ENCODE measurements at places on chromosomes 7 and 10.

- DNase-seq = no peak
Observed at GRCh38 chr10:7007600-7008190, 403.1 kb downstream of the SFMBT2 start.

DNA sequence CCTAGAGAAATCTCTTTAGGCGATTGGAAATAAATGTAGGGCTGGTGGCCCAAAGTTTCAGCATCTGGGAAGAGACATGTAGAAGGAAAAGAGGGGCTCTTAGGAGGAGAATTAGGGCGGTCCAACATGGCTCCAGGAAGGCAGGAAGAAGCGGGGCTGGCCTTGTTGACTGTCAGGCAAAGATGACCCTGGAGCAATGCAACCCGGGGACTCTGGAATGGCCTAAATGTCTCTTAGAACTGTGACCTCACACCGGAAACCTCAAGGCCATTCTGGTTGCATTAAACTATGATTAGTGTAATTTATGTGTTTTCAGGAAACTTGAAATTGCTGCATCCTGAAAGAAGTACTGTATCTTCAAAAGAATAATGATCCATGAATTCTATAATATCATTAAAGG lies 66.8 kb downstream of the NRP1 start:
- DNase-seq = no peak

DNA sequence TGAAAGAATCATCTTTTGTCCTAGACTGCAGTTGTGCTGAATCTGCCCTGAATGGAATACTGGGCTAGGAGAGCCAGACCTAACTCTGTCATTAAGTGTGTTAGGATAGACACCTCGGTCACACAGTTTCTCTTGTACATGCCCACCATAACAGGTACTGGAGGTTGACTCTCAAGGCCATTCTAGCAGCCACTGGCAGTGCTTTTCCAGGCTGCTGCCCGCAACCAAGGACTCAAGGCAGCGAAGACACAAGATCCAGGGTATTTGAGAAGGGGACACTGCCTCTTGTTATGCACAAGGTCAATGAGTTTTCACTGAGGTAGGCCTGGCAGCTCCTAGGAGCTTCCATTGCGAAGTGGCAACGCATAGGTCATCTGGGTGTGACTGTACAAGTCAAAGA lies 70.6 kb upstream of the ZNF746 start:
- no peak for DNase-seq

- no peak for DNase-seq
Observed at GRCh38 chr7:142534726-142535122, 214.5 kb upstream of the PRSS1 start.

DNA sequence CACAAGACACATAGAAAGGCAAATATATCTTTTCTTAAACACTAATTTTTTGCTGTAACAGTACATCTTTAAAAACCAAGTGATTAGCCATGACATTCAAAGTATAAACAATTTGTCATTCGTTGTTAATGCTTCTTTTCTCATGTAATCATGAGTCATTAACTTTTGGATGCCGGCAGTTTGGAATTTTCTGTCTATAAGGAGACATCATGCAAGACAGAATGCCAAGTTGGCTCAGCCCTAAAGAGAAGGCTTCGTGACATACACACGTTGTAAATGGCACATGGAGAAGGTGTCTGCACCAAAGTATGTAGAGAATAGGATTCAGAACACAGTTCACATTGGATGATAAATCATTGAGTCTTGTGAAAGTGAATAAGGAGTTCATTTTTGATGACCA lies 35.9 kb downstream of the CCDC3 start:
- no peak for DNase-seq

DNA sequence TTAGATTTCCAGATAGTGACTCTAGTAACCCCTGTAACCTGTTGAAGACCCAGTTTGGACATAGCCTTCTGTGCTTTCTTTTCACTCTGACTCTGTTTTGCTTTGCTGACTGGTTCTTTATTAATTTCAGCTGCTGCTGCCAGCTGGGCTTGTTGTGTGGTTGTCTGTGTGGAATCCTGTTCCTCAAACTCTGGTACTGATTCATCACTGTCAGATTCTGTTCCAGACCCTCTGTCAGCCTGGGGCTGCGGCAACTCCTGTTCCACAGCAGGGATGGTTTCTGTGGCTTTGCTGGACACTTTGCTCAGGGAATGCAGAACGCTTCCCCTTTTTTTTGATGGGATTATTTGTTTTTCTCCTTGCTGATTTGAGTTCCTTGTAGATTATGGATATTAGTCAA lies 104.9 kb downstream of the SEC23IP start:
- no peak for DNase-seq

- DNase-seq = no peak
Observed at GRCh38 chr10:131750973-131751826, 149.6 kb upstream of the PPP2R2D start.

GRCh38 chr7:37916673-37917660 lies at the start of gene SFRP4:
SFRP4 (minus strand) TSS chr7:37916817; CDS start chr7:37916537, 280 bp downstream.
- DNase-seq = peak; percentile 51

- no peak for DNase-seq
Observed at GRCh38 chr7:157543276-157543675, 206.5 kb downstream of the DNAJB6 start.

GRCh38 chr10:72756674-72757385 lies 64.9 kb downstream of the MCU start:
- DNase-seq = no peak

DNA sequence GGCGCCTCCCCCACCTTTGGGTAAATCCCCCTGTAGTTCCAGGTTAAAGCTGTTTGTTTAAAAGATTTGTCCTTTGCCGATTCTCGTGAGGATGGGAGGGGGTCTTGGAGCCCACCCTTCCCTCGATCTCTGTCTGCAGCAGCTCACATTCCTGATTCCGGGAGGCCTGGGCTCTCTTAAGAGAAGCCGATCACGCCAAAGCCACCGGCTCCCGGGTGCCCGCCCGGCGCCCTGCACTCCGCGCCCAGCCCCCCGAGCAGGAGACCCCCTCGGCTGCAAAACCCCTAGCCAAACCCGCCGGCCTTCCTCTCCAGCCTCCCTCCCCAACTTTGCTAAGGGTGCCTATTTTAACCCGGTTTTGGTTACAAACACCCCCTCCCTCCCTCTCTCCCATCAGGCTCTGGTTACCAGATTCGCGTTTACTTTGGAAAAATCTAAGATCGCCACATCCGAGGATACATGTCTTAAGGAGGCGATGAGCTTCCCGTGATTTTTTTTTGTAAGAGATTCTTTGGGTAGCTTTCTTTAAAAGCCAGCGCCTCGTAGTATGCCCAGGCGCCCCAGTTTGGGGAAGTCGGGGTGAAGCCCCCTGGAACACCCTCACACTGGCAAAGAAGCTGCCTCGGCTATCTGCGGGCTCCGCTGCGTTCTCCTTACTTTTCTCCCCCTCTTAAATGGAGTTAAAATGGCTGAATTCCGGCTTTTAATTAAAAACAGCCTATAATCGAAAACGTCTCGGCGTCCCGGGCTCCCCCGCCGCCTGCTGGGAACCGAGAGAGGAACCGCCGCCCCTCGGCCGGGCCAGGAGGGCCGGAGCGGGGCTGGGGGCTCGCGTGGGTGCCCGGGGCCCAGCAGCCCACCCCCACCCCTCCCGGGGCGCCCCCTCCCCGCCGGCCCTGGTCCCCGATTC lies 983 bp downstream of the TNRC18 start:
- no peak for DNase-seq

DNA sequence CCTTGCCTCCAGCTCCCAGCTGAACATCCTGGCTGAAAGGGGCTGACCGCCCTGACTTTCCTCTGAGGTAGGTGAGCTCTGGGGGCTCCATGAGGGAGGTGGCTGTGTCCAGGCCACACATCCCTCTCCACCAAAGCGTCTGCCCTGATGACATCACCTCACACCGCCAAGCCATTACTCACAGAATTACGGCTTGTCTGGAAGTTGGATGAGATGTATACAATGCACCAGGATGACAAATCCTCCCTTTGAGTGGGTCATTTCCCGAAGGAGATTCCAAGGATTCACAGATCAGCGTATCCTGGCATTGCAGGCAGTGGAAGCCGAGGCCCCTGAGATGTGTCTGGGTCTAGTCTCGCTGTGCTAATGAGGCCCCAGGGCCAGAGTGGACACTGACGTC lies 15.1 kb upstream of the RET start:
- DNase-seq = no peak

DNA sequence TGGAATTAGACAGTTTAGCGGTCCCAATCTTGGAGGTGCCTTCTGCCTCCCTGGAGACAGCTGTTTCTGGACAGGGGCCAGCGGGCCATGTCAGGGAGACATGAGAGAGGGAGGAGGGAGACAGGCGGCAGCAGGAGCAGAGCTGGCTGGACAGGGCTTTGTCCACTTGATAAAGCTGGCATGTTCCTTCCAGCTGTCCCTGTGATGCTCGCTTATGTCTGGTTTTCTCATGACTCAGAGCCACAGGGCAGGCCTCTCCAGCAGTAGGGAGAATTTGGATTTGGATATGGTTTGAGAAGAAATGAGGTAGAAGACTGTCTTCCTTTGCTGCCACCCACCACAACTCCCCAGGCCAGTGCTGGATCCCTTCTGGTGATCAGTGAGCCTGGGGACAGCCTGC lies 51.7 kb upstream of the SORCS3 start:
- DNase-seq = no peak

DNA sequence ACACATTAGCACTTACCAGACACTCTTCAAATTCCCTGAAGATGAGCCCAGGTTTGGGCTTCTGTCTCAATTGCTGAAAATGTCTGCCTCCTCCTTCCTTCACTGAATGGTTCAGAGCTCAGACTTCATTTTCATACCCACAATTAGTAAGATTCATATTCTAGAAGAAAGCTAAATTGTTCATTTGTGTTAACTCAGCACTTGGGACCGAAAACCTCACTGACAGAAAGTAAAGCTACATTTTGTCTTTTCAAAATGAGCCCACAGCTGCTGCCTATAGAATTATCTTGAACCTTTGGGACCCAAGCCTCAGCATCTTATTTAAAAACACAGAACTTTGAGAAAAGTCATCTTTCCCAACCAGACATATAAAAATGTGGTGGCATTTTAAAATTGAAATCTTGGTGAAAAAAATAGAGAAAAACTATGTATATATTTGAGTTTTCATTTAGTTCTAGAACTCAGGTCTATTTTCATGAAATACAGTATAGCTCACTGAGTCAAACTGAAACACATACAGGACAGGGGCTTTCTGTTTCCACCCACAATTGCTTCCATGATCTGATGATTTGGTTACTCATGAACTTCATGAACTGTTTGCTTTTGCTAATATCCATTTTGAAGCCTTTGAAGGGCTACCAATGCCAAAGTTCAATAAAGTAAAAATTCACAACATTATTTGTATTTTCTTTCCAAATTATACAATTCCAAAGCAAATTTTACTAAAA lies 119.1 kb upstream of the PFKP start:
- DNase-seq = peak; percentile 53

DNA sequence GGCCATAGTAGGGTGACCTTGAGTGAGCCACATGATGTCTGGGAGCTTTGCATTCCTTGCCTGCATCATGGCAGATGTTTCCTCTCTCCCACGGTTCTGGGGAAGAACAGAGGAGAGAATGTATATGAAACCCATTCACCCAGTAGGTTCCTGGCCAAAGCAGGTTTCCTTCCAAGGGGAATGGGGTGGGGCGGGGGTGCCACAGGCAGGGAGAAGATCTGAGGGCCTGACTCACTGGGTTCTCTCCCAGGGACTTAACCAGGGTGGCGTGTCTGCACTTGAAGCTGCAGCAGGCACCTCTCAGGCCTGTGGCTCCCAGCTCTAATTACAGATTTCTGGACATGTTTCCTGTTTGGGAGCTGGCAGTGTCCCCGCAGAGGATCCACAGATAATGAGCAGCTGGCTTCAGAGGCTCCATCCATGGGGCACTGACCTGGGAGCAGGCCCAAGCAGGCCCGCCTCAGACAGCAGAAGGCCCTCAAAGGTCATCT lies 50.2 kb upstream of the ZMIZ1 start:
- no peak for DNase-seq

DNA sequence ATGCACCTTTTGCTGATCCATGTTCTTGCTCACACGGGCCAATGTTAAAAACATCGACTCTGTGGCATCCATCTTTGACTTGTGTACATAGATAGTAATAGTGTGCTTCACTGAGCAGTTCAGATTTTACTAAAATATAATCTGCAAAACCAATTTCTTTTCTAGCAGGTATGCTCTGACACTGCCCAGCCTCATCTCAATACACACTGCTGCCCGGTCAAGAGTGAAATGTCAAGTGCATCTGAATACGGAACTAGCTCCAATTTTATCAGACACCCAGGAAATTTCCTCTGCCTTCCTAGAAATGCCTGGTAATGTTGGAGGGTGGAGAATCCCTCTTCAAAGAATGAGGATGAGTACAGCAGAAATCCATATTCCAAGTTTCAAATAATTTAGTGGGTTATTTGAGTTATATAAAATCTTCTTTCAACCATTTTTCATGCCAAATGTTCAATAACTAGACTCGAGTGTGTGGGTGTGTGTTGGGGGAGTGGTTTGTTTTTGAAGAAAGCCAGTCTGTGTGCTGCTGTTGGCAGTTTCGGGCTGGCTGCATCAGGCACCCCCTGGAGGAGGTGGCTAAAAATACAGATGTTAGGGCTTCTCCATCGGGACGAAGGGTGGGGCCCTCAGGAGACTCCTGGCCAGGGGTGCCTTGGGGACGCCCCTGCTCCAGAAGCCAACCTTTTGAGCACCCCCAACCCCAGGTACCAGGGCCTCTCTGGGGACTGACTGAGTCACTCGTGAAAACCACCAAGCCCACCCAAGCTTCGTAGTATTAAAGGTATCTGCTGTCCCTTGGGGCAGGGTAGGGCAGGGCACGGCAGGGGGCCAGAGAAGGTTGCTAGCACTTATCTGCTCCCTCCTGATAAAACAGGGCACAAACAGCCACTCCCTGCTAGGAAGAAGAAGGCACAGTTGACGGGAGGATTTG lies 15.4 kb downstream of the CTBP2 start:
- DNase-seq = peak; percentile 52

GRCh38 chr7:134836447-134836846 lies 57.0 kb downstream of the CALD1 start:
- DNase-seq = no peak

- DNase-seq = no peak
Observed at GRCh38 chr10:24257588-24257987, 48.6 kb downstream of the KIAA1217 start.

GRCh38 chr10:105534086-105534485 lies 893.0 kb downstream of the SORCS3 start:
- no peak for DNase-seq

GRCh38 chr7:142200206-142200605 lies 57.7 kb downstream of the PRSS58 start:
- DNase-seq = no peak

DNA sequence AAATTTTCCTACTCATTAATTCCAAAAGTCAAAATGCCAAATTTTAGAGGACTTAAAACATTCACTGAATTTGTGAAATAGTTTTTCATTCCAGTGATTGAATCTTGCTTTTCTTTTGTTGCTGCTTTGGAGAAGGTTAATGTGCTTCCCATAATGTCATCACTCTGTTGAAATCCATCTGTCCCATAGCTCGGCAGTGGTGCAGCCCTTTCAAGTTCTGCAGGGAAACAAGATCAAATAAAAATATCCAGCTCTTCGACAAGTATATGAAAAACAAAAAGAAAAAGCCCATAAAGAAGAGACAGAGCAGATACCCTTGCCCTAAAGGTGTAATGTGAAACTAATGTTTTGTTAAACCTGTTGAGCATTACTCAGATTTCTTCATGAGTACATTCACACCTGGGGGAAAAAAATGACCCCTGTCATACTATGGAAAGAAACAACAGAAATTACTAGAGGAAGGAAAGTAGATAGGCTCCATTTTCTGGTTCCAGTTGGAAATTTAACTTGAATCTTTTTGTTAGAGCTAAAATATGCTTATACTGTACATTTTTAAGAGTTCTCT lies 35.1 kb downstream of the AGR3 start:
- no peak for DNase-seq

All from GM10248 (cell line).